Hematopoietic multipotent progenitor cell treated with erythropoietin and hydrocortisone succinate and interleukin-3 and kit ligand, for 6 days (in vitro differentiated cells): ENCODE measurements at places on chromosomes 3 and 15.
A peak's percentile ranks its signal among the peaks of the same experiment; 100 is the strongest.

DNA sequence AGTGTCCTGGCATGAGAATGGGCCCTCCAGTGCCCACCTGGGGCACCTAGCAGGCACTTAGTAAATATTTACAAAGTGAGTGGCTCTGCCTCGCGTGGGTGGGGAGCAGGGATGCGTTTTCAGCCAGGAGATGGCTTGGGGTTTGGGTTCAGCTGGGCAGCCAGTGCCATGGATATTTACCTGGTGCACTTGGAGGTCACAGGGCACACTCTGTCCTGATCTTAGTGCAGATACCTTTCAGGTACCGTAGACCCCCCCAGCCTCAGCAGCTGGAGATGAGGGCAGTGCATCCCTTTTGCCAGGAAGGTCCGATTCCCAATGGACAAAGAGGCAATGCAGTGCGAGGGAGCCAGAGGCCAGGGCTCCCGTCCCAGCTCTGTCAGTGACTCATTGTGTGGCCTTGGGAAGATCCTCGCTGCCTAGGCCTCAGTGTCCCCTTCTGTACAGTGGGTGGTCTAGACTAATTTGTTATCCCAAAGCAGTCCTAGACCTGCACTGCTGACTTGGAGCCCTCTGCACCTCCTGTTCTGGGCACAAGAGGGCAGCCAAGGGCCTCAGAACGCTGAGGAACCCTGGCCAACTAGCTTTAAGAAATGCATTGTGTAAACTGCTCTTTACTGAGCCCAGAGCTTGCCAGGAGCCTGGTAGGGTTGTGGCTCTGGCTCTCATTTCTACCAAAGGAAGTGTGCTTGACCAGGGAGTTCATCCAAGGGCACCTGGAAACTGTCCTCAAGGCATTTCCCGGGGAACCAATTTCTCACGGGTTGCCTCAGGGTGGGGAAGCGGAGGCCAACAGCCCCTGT, 16.0 kb downstream of the HDAC11 start:
- DNase-seq, result peak; percentile 93

GRCh38 chr3:196772102-196772501, 32.4 kb downstream of the PAK2 start:
- no peak for DNase-seq

GRCh38 chr15:96330450-96331143, at the start of gene NR2F2:
Gene NR2F2, plus strand, starts transcription at chr15:96330700. Its CDS starts 1,406 bp downstream, at chr15:96332106.
- peak; percentile 87 for DNase-seq

DNA sequence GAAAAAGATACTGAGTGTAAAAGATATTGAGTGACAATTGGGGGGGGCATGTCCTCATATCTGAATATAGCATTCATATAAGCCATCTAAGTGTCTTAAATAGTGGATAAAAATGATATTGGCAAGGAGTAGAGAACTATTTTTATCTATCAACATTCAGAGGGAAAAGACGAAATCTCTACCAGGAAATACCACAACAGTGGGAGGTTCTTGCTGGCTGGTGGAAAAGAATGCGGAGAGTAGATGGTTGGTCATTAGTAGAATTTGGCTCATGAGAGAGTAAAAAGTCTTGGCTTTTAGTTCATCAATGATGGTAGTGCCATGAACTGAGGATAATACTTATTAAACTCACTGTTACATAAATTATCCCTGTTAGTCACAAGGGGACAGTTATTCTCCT, 4.8 kb upstream of the TCF12 start:
- DNase-seq, result peak; percentile 62

DNA sequence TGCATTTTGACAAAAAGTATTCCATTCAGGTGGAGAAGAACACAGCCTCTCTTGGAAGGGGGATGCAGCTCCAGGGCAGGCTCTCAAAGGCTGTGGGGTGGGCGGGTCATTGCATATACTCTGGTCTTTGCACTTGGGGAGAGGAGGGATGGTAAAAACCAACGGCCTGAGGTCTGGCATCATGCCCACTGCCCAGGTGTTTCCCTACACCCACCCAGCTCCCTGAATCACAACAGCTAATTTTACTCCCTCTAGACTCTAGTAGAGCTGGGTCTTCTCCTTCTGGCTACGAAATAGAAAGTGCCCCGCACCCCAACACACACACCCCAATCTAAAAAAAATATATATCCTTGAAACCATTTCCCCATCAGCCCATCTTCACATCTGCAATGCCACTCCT, 1.0 kb downstream of the MYLK start:
- DNase-seq, result no peak

DNA sequence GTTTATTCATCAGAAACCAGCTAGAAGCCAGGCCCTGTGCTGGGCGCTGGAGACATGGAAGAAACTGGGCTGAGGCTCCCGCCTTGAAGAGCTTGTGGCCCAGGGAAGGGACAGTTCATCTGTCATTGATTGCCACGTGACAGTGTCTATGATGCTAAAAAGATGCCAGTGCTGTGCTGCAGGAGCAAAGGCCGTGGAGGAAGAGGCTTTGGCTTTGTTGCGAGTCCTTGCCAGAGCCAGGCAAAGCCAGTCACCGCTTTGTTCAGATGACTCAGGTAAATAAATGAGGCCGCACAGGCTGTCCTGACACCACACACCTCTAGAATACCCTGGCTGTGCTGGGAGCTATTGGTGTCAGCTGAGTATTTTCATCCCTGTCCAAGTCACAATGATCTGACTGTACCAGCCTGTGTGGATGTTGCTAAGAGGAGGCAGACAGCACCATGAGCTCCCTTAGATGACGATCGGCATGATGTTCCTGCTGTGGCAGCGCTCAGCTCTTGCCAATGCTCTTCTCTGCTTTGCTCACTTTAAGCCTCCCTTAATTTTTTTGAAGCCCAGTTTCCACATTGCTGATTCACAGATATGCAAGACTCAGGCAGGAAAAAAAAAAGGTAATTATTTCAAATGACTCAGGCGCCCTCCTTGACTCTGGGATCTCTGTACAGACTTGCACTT, 77.5 kb downstream of the CCNL1 start:
- DNase-seq, result no peak

DNA sequence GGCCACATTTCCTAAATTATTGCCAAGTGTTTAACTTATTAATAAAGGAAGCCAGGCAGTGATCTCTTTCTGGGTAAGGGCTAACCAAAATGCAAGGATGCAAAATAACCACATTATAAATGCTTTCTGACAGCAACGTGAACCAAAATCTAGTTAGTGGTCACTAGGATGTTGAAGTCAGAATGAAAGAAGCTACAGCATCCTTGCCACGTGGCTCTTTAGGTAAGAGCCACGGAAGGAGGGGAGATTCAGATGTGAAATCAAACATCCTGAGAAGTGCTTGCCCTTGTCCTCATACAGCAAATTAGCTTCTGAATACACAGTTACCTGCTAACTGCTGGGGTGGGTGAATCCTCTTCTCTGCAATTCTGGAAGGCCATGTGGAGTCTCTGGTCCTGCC, 246.2 kb downstream of the FEZF2 start:
- no peak for DNase-seq

DNA sequence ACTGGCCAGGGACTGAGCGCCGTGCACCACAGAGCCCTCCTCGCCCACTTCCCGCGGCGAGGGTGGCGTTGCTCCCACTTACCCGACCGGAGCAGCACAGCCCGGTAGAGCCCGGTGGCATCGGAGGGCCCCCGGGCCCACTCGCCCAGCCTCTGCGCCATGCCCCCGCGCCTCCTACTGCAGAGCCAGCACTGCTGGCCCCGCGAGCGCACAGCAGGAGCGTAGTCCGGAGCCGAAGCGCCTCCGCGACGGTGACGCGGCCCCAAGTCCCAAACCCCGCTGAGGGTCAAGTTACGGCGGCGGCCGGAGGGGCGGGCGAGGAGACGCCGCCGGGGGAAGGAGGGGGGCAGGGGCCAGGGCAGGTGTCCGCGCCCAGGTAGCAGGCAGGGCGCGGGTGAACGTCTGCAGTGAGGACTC, 9.6 kb upstream of the FAM107A start:
- no peak for DNase-seq

DNA sequence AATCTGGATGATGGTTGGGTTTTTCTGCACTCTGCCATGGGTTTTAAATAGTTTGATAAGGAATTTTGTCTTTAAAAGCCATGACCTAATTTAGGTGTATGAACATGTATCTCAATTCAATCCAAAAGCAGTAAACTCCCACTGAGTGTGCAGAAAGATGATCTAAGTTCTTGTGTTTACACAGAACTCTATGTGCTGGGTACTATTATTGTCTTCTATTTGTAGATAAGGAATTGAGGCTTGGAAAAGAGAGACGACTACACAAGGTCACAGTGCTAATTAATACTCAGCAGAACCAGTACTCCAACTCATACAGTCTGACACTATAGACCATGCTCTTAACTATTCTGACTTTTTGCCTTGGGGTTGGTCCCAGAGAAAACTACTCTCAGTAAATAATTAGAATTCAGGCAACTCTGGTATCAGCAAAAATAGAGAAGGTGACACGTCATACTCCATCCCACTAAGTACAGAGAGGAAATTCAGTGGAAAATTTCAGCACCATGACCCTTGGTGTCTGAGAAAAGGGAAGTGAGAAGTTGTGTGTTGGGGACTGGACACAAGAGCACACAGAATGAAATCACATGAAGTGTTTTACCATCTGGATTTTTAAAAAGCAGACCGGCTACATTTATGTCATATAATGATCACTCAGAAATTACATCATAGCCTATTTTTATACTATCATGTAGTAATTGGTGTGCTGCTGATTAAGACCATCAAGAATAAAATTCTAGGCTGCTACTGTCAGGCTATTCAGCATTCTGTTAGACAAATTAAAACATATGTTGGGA, 18.3 kb upstream of the MYH15 start:
- peak; percentile 44 for DNase-seq

- no peak for DNase-seq
Measured at GRCh38 chr3:79380581-79380980, 387.2 kb downstream of the ROBO1 start.

DNA sequence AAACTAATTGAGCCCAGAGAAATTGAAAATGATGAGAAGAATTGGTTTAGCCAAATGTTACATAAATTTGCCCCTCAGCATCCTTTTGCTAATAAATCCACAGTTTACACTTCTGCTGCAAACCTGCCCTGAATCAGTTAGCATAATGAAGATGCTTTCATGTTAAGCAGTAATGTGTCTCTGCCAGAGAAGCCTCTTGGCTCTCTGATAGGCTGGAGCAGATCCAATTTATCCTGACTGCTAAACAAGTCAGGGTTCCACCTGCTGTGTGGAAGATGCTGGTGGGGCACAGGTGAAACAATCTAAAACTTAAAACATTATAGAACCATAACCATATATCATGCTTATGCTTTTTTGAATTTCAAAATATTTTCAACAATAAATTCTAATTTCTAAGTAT, 946.8 kb downstream of the OTOL1 start:
- DNase-seq, result no peak

- peak; percentile 95 for DNase-seq
Measured at GRCh38 chr3:22585504-22585903, 617.6 kb upstream of the UBE2E2 start.

DNA sequence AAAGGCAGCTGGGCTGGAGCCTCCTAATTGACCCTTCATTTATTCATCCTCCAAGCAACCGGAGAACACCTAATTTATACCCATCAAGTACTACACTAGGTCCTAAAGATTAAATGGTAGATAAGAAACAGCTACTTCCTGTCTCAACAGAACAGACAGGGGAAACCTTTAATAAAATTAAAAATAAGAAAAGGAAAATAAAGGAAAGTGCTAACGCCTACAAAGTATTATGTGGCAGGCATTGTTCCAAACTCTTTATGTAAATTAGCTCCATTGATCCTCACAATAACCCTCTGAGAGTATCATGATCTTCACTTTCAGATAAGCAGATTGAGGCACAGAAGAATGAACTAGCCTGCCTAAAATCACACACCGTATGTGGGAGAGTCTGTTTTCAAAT, 139.5 kb downstream of the CNTN6 start:
- no peak for DNase-seq

DNA sequence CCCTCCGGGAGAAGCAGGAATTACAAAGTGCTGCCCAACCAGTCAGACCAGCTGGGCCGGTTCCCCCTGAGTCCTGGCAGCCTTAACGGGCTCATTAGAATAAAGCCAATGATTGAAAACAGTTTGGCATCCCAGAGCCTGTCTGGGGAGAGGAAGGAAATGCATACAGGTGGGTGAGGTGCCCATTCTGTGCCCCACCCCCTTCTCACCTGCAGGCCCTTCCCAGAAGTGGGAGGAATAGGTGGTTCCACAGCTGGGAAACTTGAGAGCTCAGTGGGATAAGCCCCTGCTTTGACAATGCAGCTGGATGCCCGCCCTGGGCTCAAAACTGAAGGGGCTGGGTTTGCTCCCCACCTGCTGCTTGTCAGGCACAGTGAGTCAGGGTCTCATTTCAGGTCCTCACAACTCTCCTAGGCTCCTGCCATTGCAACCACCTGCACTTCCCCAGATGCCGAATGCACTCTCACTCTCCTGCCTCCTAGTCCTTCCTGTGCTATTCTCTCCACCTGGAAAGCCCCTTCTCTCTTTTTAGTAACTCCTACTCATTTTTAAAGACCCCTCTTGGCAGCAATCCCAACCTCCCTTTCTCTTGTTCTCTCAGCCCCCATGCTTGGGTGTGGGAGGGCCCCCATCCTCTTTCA, 5.5 kb upstream of the BUB1B start:
- DNase-seq, result no peak

DNA sequence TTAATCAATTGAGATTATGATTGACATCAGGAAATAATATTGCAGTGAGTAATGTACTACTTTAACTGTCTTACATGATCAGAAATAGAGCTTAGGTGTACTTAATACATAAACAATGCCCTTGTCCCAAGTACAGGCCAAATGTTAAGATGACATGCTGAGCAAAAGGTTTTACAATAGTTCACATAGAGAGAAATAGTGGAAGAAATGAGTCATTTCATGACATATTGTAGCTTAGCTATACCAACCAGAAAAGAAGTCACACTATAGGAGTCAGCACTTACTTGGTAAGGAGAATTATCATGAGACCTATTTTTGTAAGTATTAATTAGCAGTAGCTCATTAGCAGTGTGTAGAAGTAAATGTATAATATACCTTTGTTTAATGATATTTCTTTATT, 96.4 kb upstream of the NANOGP8 start:
- no peak for DNase-seq

- DNase-seq, result peak; percentile 29
Measured at GRCh38 chr15:91782221-91782620, 71.3 kb upstream of the SLCO3A1 start.

DNA sequence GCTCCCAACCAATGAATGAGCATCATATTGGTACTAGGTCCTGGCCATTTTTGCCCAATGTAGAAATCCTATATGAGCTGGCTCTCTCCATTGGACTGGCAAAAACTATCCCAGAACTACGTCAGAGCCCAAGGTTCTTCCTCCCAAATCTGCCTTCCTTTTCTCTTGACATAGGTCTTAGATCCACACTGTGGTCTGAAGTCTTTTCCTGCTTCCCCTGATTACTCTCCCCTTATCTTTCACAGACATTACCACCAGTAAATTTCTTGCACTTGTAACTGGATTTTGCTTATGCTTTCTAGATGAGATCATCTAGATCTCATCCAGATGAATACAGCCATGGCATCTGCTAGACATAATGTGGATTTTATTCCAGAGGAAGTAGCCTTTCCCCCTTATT, 141.2 kb upstream of the GADL1 start:
- no peak for DNase-seq

GRCh38 chr3:39639344-39640236, 169.8 kb upstream of the MYRIP start:
- peak; percentile 99 for DNase-seq
